Activated naive CD8-positive, alpha-beta T cell treated with anti-CD3 and anti-CD28 coated beads for 36 hours (primary cell): ENCODE measurements at places on chromosomes 12 and 14.

GRCh38 chr12:4275870-4276301 is 2.3 kb downstream of the CCND2 start:
- DNase-seq = no peak
- peak overlapping the region; percentile 97 for H3K4me3 ChIP-seq
- H3K27me3 ChIP-seq = no peaks in the 10 kb centered on the region

DNA sequence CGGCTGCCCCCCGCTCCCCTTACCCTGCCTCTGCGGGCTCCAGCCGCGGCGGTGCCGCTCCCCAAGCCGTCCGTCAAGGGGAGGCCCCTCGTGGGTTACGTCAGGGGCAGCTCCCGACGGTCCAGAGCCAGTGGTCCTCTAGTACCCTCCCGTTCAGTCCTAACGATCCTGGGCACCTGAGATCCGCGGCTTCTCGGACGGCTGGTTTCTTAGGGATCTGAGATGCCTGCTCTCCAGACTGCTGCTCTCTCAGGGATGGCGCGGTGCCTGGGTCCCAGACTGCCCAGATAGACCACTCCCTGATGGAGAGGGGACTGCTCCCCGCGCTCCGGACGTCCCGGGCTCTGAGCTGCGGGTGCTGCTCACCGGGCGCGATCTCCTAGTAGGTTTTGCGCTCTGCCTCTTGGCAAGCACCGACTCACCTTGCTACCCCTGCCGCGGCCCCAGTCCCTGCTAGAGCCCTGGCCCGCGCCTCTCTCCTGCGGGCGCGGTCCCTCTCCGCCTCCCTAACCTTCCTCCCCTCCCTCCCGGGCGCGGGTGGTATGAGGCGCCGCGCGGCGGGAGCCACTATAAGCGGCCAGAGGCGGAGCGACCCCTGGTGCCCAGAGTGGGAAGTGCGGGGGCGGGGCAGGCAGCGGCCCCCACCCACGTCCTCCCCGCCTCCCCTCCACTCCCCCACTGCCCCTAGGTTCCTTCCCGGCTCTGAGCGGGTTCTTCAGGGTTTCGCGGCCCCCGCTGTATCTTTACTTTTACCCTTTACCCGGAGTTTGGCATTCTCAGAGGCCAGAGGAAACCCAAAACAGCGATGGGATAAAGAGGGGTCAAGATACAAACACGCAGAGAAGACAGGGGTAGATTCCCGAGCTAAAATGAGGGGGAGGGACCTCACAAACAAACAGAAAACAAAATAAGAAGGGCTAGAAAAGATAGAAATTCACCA is at the start of gene C1QL4:
Gene C1QL4 (minus strand): TSS at position 544 of the 940 bp plus-strand sequence. CDS start 711 bp downstream, outside the sequence.
- peak; percentile 85 for DNase-seq
- no peak within 1 kb of the TSS for H3K27ac ChIP-seq
- peak within 1 kb of the TSS; percentile 42 for H3K4me3 ChIP-seq
- peaks cover 19% of the 10 kb centered on the region for H3K4me1 ChIP-seq
- H3K36me3 ChIP-seq = no peaks in the 10 kb centered on the region

DNA sequence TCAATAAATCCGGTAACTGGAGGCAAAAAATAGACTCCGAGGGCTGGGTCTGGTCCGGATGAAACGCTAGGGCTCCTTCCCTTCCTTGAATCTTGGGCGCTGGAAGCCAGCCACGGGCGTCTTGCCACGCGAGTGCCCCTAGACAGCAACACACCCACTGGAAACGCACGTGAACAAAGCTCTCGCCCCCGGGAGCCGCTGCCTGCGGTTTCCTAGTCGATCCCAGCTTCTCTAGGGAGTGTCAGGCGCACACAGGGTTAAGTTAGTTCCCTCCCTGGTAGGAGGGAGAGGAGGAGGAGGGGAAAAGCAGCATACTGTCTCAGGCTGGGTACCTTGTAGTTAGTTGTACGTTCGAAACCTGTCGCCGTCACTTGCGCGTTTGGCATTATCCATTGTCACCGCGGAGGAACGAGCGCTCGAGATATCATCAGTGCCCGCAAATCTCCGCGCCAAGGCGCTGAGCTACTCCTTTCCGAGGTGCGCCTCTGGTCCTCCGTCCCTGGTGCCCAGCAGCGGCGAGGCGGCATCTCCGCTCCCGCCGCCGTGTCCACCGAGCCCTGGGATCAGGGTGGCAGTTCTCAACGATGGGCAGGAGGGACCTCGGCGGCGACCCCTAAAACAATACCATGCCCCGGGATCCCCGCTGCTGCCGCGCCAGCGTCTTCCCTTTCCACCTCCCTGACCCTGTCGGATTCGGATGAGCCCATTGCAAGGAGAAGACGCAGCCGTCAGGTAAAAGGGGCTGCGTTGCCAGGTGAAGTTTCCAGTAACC is at the start of gene FLRT2:
Gene FLRT2 (plus strand): TSS at position 342 of the 772 bp plus-strand sequence. CDS start 91,371 bp downstream, outside the sequence.
- H3K27me3 ChIP-seq = peaks cover 87% of the 10 kb centered on the region
- DNase-seq = no peak
- peaks cover 2% of the 10 kb centered on the region for H3K36me3 ChIP-seq
- H3K4me1 ChIP-seq = peaks cover 22% of the 10 kb centered on the region
- no peak within 1 kb of the TSS for H3K27ac ChIP-seq

DNA sequence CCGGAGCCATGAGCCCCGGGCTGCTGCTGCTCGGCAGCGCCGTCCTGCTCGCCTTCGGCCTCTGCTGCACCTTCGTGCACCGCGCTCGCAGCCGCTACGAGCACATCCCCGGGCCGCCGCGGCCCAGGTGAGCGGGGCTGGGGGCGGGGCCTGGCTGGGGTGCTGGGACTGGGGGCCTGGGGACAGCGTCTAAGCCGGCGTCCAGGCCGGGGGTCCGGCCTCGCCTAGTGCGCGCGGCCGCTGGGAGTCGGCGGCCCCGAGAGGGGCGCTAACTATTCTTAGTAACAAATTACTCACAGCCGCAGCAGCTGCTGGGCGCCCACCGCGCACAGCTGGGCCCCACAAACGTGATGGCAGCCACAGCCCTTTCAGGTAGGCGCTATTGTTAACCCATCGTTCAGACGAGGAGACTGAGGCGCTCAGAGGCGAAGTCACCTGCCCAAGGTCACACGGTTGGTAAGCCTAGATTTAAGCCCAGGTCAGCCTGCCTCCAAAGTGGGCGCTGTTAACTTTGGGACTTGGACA is 374 bp downstream of the CYP46A1 start:
- no peak overlapping the region for H3K4me3 ChIP-seq
- peaks cover 25% of the 10 kb centered on the region for H3K27me3 ChIP-seq
- DNase-seq = no peak
- no peaks in the 10 kb centered on the region for H3K36me3 ChIP-seq
- H3K27ac ChIP-seq = no peak overlapping the region
- H3K4me1 ChIP-seq = peaks cover 2% of the 10 kb centered on the region

DNA sequence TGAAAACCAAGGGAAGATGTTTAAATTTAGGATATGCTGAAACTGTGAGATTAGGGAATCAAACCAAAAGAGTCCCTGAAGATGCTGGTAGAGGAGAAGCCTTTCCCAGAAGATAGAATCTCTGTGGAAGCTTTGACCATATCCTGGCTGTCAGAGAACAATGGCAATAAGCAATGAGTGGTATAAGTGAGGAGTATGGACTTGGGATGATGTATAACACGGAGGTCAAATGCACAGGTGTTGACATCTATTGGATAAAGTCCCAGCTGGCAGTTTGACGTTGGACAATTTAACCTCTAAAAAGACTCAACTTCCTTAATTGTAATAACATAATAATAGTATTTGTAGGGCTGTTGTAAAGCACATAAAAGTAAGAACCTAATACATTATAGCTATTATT is 30.1 kb upstream of the CLEC14A start:
- H3K27me3 ChIP-seq = peaks cover 46% of the 10 kb centered on the region
- H3K4me3 ChIP-seq = no peak overlapping the region
- H3K27ac ChIP-seq = no peak overlapping the region
- no peak for DNase-seq

DNA sequence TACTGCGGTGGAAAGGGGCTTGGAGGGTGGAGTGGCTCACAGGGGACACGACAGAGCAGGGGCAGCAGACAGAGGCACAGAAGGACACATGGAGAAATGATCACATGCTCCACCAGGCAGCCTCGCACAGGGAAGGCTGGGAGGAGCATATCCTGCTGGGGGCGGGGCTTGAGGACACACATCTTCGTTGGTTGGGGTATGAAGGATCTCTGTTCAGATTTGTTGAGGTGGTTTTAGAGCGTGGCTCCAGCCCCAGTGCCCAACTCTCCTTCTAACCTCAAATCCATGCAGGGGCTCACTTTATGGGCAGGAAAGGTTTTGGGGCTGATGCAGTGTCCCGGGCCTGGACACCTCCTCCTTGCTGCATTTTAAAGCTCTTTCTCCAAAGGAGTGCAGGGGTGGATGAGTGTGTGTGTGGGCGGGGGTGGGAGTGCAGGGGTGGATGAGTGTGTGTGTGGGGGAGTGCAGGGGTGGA is 733 bp upstream of the P3H3 start:
- no peak overlapping the region for H3K27ac ChIP-seq
- peak; percentile 42 for DNase-seq
- no peaks in the 10 kb centered on the region for H3K36me3 ChIP-seq
- peaks cover 65% of the 10 kb centered on the region for H3K27me3 ChIP-seq
- H3K4me1 ChIP-seq = peaks cover 17% of the 10 kb centered on the region
- H3K4me3 ChIP-seq = peak overlapping the region; percentile 38

GRCh38 chr12:47312808-47313426 is 233.2 kb upstream of the AMIGO2 start:
- no peaks in the 10 kb centered on the region for H3K27me3 ChIP-seq
- peak overlapping the region; percentile 65 for H3K27ac ChIP-seq
- H3K4me3 ChIP-seq = no peak overlapping the region
- H3K36me3 ChIP-seq = peaks cover 35% of the 10 kb centered on the region

DNA sequence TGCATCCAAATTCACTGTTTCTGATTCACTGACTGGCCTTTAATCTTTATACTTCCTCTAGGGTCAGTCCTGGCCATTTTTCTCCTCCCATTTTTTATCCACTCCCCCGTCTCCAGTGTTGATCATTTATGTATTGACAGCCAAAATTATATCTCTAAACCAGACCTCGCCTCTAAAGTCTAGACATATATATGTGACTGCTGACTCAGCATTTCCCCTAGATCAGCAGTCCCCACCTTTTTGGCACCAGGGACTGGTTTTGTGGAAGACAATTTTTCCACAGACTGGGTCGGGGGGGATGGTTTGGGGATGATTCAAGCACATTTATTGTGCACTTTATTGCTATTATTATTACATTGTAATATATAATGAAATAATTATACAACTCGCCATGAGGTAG is 88.3 kb upstream of the DAAM1 start:
- no peaks in the 10 kb centered on the region for H3K4me1 ChIP-seq
- H3K27ac ChIP-seq = no peak overlapping the region
- H3K27me3 ChIP-seq = peaks cover 21% of the 10 kb centered on the region
- DNase-seq = no peak
- no peaks in the 10 kb centered on the region for H3K36me3 ChIP-seq

DNA sequence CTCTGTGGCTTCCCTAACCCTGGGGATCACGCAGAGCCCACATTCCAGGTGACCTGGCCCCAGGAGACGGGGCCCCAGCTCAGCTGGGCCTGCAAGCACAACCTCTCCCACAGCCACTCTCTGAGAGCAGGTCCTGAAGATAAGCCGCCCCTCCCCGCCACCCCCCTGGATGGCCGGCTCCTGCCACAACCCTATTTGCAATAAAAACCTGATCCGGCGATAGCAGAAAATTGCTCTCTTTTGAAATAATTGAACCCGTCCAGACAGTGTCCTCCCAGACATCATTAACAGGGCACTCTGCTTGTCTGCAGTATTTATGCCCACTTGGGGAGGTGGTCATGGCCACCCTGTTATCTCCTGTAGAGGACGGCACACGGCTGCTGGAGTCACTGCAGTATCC is 5.0 kb downstream of the C14orf180 start:
- H3K36me3 ChIP-seq = no peaks in the 10 kb centered on the region
- H3K4me3 ChIP-seq = no peak overlapping the region
- DNase-seq = no peak

DNA sequence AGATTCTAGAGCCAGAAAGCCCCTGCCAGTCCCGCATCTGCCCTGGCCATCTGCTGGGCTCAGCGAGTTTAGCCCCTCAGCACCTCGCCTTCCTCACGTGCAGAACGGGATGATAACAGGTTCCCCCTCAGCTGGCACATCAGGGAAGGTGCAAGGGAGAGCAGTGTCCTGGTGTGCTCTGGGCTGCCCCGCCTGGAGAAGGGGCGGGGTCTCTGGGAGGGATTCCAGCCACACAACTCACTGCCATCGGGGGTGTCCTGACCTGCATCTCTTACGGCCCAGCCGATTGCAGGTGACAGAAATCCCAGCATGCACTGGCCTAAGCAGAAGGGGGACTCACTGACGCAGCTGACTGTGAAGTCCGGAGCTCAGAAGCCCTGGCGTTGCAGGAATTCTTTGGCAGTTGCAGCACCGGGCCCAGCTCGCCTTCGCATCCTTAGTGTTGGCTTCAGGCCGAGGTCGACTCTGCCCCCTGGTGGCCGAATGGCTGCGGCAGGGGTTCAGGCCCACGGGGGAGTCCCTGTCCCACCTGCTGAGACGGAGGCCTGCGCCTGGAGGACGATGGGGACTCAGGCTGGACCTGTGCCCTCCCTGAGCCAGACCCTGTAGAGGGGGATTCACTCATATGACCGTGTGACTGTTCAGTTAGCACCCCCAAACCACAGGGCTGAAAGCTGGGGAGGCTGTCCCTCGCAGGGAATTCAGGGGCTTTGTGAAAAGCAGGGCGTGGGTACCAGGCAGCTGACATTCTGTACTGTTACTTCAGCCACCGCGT is 178.6 kb downstream of the ADGRD1 start:
- H3K27ac ChIP-seq = no peak overlapping the region
- H3K36me3 ChIP-seq = no peaks in the 10 kb centered on the region
- H3K4me3 ChIP-seq = no peak overlapping the region

GRCh38 chr14:53531156-53531555 is 378.0 kb upstream of the DDHD1 start:
- no peaks in the 10 kb centered on the region for H3K36me3 ChIP-seq
- no peaks in the 10 kb centered on the region for H3K4me1 ChIP-seq
- DNase-seq = no peak
- H3K27ac ChIP-seq = no peak overlapping the region
- H3K27me3 ChIP-seq = no peaks in the 10 kb centered on the region

DNA sequence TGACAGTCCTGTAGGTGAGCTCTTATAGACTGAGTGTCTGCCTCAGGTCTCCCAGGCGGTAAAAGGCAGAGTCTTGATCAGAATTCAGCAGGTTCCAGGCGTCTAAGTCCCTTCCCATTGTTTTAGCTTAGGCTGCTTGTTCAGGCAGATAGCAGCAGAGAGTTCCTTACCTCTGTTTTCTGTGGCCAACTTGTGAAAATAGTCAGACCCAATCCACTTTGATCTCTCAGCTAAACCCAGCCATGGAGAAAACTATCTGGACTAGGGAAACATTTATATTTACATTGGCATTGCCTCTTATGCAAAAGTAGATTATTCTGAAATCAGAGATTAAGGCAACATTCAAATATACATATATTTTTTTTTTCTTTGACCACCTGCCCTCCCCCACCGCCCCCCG is 21.4 kb downstream of the CCDC62 start:
- no peak overlapping the region for H3K27ac ChIP-seq
- H3K36me3 ChIP-seq = no peaks in the 10 kb centered on the region
- DNase-seq = no peak
- peaks cover 6% of the 10 kb centered on the region for H3K4me1 ChIP-seq
- no peak overlapping the region for H3K4me3 ChIP-seq
- H3K27me3 ChIP-seq = no peaks in the 10 kb centered on the region
